Progenitor cell of endocrine pancreas (in vitro differentiated cells): ENCODE measurements at places on chromosomes 6 and 20. TPM values are rescaled to one million over a fixed set of nuclear protein-coding genes. Genes with fewer than 3 reads are reported as not detected.
A peak's percentile ranks its signal among the peaks of the same experiment; 100 is the strongest.

Gene SPATA25
- 3.6 and 4.2 TPM in 2 replicates for total RNA-seq

Gene PSMB9
- total RNA-seq, result not detected in 2 replicates

Gene LINC00237
- not detected in 2 replicates for total RNA-seq

Gene FAM209A
- 0.69 TPM in 1 of 2 replicates, not detected in the other for total RNA-seq

Gene CLDN20
- not detected in 2 replicates for total RNA-seq

Gene CLPSL2
- not detected in 2 replicates for total RNA-seq

Gene SLC12A5
- total RNA-seq, result 8.5 and 8.8 TPM in 2 replicates

Gene RAD21L1
- not detected in 2 replicates for total RNA-seq

Gene KCNK15
- total RNA-seq, result 0.22 and 0.27 TPM in 2 replicates

Gene SSTR4
- total RNA-seq, result not detected in 2 replicates

Gene CGA
- 5.5 and 7.1 TPM in 2 replicates for total RNA-seq

Gene LAMA2
- 0.22 and 0.42 TPM in 2 replicates for total RNA-seq

Gene CGAS
- 0.24 and 0.31 TPM in 2 replicates for total RNA-seq

DNA sequence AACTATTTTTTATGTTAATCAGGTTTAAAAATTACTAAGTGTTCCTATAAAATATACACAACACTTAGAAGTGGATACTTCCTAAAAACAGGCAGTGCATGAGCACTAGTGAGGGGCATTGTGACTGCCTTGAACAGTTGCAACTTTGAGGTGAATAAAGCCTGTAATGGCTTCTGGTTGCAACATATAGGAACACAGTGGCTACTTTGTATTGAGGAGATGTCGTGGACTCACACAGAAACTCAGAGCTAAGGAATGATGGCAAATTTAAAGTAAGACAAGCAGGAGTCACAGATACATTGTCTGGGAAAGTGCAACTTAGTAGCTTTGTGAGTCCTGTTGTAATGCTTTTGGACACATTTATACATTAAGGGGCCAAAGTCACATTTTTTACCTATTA lies 861 bp upstream of the HLA-A start:
- no peak for DNase-seq

DNA sequence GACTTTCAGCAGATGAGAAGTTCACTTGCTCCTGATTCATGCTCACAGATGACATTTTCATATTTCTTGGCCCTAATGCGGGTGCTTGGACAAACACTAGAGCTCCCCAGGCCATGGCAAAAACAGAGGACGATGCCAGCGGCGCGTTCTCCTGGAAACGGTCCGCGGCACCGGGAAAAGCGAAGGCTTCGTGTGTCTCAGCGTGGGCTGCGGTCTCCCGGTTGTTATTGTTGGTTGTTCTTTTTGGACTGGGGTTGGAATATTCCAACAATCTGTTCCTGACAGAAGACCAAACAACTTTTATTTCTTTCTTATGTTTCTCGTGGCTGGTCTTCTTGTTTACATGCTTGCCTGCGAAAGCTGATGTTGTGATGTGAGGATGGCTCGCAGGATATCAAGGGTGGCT lies 46.8 kb upstream of the NEDD9 start:
- DNase-seq, result no peak

GRCh38 chr20:20037960-20038359 lies 14.3 kb downstream of the CRNKL1 start:
- DNase-seq, result no peak

DNA sequence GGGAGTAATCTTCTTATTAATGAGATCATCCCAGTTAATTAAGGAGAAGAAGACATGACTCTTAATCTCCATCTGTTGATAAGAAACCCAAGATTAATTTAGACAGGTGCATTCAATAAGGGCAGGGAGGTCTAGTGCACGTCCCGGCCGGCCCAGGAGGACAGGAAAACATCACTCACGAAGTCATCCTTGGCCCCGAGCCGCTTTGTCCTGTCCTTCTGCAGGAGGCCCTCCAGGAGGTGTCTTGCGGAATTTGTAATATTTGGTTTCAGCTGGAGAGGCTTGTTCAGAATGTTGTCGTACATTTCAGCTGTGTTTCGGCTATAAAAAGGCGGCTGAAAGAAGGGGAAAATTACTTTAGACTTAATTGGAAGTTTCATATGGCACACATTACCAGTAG lies 118.4 kb upstream of the SLC2A12 start:
- DNase-seq, result no peak

DNA sequence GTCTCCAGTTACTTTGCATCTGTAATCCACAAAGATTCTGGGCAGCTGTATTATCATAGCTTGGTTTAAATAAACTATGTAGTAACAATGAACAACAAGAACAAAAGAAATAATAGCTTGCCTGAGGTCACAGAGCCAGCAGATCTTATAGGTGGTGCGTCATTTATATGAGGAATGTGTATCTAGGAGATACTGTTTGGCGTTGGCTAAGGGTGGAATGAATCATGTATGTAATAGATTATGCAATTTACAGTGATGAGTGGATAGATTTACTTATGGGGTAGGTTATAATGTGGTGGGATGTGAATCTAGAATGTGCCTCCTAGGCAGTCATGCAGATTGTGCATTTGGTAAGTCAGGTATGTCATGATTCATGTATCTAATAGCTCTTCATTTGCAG lies 42.8 kb downstream of the HNF4A start:
- no peak for DNase-seq

DNA sequence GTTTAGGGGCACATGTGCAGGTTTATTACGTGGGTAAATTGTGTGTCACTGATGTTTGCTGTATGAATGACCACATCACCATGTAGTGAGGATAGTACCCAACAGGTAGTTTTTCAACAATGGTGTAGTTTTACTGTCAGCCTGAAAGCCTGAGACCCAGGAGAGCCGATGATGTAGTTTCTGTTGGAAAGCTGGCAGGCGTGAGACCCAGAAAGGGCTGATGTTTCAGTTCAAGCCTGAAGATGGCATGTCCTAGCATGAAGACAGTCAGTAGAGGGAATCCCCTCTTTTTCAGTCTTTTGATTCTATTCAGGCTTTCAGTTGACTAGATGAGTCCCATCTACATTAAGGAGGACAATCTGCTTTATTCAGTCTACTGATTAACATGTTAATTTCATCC lies 96.7 kb downstream of the KLHL32 start:
- no peak for DNase-seq

DNA sequence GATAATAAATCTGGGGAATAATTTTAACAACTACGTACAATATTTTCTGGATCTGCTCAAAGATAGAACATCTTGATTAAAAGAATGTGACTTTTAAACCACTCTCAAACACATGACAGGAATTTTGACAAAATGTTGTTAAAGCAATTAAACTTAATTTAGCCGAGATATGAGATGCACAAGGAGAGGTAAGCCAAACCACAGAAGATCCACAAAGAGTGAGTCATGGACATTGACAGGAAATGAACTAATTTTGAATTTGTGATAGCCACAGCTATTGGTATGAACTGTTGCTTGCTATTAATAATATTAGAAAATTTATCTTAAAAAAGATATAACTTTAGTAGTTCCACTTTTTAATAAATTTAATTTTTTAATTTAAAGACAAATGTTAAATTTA lies 27.8 kb upstream of the VGLL2 start:
- DNase-seq, result no peak

GRCh38 chr6:43367245-43367984 lies 2.0 kb downstream of the ZNF318 start:
- no peak for DNase-seq

GRCh38 chr20:32629813-32630212 lies 43.9 kb downstream of the C20orf203 start:
- no peak for DNase-seq

GRCh38 chr6:144179237-144179636 lies 28.9 kb downstream of the STX11 start:
- DNase-seq, result no peak

DNA sequence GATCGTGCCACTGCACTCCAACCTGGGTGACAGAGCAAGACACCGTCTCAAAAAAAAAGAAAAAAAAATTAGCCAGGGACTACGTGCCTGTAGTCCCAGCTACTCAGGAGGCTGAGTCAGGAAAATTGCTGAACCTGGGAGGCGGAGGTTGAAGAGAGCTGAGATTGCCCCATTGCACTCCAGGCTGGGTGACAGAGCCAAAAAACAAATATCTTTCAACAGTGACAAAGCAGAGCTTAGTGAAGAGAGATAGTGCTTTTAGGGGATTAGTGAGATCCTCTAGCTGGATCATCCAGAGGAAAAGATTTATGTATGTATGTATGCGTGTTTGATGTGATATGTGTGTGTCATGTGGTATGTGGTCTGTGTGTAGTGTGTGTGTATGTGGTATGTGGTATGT lies 56.6 kb downstream of the IL22RA2 start:
- no peak for DNase-seq

- DNase-seq, result no peak
These were observed 70.8 kb upstream of the SASH1 start for GRCh38 chr6:148271711-148272439.

DNA sequence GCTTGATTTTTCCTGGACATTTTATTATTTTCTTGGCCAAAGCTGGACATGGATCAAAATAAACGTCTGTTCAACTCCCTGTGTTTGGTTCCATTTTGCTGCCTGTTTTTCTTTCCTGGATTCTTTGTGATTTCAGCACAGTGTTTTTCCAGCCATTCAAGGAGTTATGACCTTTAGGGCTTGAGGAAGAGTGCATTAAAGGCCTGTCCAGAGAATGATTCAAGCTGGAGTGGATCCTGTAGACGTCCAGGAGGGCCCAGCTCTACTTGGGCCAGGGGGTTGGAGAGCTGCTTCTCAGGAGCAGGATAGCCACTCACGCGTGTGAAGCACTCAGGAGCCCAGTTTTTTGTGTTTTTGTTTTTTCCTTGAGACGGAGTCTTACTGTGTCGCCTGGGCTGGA lies 56.5 kb upstream of the IER3 start:
- DNase-seq, result no peak

GRCh38 chr6:113512576-113512975 lies 344.6 kb upstream of the MARCKS start:
- DNase-seq, result no peak

DNA sequence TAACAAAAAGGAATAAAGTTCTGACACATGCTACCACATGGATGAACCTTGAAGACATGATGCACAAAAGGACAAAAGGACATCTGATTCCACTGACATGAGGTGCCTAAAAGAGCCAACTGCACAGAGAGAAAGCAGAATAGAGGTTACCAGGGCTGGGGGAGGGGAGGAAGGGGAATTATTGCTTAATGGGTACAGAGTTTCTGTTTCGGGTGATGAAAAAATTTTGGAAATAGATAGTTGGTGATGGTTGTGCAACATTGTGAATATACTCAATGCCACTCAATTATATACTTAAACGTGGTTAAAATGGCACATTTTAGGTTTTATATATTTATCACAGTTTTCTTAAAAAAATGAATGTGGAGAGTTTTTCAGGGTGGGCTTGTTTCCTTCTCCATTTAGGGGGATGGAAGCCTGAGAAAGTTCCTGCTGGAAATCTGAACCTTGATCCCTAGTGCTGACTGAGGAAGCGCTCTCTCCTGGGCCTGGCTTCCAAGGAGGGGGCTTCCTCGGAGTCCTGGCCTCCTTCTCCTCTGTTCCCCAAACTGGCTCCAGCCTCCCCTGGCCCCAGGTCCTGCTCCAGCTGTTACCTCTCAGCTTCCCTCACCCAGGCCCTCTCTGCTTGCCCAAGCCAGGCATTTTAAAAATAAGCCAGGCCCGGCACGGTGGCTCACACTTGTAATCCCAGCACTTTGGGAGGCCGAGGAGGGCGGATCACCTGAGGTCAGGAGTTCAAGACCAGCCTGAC lies 79.2 kb downstream of the NOL4L start:
- no peak for DNase-seq

GRCh38 chr20:33990075-33990474 lies 3.6 kb upstream of the RALY start:
- no peak for DNase-seq

GRCh38 chr6:3584606-3585005 lies 127.8 kb upstream of the SLC22A23 start:
- DNase-seq, result no peak

DNA sequence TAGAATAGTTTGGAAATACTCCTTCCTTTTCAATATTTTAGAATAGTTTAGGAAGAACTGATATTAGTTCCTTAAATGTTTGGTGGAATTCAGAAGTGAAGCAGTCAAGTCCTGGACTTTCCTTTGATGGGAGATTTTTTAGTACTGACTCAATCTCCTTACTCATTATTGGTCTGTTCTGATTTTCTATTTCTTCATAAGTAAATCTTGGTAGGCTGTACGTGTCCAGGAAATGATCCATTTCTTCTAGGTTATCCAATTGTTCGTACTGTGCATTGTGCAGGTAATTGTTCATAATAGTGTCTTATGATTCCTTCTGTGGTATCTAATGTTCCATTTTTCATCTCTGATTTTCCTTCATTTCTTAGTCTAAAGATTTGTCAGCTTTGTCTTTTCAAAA lies 138.9 kb downstream of the SYCP2 start:
- DNase-seq, result no peak

DNA sequence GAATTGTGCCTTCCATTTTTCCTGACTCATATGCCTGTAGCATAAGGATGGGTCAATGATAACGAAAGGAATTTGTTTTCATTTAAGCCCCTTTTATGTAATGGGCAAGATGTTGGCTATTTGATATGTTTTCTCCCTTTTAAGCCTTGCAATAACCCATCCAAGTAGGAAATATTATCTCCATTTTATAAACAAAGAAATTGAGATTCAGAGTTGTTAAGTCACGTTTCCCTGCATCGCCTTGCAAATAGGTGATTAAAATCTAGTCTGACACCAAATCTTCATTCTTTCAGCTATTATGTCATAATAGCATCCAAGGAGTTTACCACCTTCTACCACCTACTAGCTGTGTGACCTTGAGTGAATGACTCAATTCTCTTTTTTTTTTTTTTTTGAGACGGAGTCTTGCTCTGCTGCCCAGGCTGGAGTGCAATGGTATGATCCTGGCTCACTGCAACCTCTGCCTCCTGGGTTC lies 7.0 kb downstream of the HNF4A start:
- DNase-seq, result no peak

DNA sequence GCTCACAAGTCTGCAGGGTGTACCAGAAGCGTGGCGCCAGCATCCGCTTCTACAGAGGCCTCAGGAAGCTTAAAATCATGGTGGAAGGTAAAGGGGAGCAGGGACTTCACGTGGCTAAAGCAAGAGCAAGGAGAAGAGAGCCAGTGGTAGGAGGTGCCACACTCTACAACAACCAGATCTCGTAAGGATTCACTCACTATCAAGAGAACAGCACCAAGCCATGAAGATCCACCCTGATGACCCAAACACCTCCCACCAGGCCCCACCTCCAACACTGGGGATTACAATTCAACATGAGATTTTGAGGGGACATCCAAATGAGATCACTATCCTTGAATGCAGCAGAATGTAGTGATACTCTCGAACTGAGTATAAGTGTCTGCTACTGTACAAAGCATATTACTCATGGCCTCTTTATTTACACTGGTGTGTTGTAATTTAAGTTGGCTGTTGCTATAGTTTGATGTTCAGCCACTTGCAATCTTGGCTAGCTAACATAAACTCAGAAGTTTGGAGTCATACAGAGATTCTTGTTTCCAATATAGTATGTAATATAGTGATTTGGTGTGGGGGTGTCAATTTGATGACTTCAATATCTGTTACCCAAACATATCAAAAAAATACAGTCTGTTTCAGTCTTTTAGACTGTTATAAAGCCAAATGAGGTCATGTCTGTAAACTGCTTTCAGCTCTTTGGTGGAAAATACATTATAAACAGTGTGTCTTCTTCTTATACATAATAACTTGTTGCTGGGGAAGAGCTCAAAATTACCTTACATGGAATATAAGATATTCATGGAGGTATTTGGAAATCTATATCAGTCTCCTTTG lies 39.4 kb upstream of the MYLIP start:
- no peak for DNase-seq

- DNase-seq, result peak; percentile 22
These were observed 7.7 kb upstream of the ZNF334 start for GRCh38 chr20:46520976-46521579.

- no peak for DNase-seq
These were observed 23.6 kb downstream of the DTD1 start for GRCh38 chr20:18611492-18611891.
